Stimulated activated CD8-positive, alpha-beta memory T cell treated with anti-CD3 and anti-CD28 coated beads, Interleukin-15, amount 100 ng/mL, for 48 hours (primary cell): ENCODE measurements at places on chromosomes 2 and 18.

DNA sequence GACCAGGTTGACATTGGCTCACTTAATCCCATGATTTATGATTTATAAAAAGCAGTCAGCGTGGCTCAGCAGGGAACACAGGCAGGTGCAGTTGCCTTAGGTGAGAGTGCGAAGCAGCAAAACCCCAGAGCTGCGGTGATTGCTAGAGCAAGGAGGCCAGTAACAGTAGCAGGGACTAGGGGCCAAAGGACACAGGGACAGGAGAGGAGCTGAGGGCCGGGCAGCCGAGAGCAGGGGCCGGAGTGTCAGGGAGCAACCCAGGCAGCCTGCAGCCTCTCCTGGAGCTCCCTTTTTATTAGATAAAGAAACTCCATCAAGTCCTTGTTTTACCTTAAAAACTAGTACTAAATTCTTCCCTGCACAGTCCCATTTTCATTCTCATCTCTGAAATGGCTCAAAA lies 4.3 kb downstream of the MC2R start:
- no peak for DNase-seq

- no peak for DNase-seq
Measured at GRCh38 chr2:142462306-142462705, 331.5 kb upstream of the LRP1B start.

GRCh38 chr2:234146087-234146826 lies 95.8 kb downstream of the SPP2 start:
- DNase-seq: no peak

GRCh38 chr2:187500585-187501359 lies 52.7 kb upstream of the CALCRL start:
- DNase-seq: no peak

DNA sequence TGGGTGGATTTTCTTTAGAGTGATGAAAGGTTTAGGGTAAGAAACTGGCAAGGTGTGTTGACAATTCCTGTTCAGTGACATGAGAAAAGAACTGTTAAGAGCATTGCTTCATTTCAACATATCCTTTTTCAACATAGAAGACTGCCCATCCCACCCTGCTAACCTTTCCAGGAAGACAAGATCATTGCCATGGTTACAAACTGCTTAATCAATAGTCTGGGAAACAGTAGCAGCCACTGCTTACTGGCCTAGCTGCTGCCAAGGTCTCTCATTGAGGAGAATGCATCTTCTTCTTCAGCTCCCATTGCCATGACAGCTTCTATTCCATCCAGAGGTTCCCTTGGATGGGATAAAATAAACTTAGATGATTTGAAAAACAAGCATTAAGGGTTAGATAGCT lies 212.1 kb downstream of the LRRTM1 start:
- DNase-seq: no peak

DNA sequence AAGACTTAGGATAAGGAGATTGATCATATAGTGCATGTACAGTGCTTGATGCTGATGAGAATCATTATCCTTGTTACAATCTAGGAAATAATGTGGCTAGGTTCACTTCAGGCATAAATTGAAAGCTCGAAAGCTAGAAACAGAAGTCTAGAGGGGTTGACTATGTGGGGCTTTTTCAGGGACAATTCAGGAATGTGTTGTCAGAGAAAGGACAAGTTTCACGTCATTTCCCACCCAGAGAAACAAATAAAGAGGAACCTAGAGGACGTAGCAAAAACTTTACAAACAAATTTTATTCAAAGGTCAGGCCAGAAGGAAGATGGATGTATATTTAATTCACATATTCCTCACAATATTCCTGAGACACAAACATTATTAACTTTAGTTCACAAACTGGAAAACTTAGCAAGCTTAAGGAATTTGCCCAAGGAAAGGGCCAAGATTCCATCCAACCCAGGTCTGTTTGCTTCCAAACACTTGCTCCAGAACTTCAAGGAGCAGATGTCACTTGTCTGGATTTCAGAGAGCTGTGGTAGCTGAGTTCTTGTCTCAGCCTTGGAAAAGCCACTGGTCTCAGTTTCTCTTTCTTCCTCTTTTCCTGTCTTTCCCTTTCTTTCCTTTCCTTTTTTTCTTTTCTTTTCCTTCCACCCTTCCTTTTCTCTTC lies 7.4 kb downstream of the CYRIA start:
- DNase-seq: no peak

DNA sequence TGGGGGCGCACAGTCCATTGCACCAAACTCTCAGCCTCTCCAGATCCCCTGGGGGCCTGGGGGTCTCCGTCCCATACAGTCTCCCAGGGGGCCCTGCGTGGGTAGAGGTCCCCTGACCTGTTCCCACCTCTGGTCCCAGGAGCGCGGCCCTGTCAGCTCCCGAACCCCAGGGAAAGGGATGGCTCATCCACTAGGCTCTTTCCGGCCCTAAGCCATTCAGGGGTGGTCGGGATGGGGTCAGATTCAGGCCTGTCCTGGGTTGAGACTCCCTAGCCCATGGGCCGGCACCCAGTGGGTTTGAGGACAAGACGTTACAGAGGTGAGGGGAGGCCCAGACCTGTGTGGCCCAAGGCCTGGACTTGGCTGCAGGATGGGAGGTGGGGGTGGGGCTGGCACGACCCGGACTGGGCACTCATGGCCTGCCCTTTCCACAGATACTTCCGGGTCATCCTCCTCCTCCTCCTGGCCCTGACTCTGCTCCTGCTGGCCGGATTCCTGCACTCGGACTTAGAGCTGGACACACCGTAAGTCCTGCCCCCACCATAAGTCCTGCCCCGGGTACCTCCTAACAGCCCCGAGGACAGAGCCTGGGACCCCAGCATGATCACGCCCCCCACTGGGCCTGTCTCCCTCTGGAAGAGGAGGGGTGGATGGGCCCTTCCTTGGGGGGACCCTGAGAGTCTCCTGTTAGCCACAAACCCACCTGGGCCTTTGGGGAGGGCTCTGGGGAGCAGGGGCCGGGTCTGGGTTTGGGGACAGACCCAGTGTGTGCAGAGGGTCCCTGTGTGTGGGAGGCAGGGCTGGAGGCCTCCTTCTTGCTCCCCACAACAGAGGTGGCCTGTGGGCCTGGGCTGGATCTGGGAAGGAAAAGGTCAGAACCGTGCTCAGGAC lies 10.1 kb upstream of the NEU4 start:
- no peak for DNase-seq
